ENCODE measurements at places on chromosomes 3 and 15.

- no peaks in the 10 kb centered on the region for H3K36me3 ChIP-seq
- no peaks in the 10 kb centered on the region for H3K4me1 ChIP-seq
- no peak overlapping the region for H3K27ac ChIP-seq
- H3K4me3 ChIP-seq = no peak overlapping the region
- DNase-seq = no peak
- no peaks in the 10 kb centered on the region for H3K27me3 ChIP-seq
Measured at GRCh38 chr3:168870892-168871291, 775.2 kb upstream of the GOLIM4 start.

GRCh38 chr3:47197287-47197686 is 33.4 kb upstream of the SETD2 start:
- no peaks in the 10 kb centered on the region for H3K27me3 ChIP-seq
- H3K36me3 ChIP-seq = no peaks in the 10 kb centered on the region
- H3K4me1 ChIP-seq = no peaks in the 10 kb centered on the region
- H3K4me3 ChIP-seq = no peak overlapping the region
- DNase-seq = no peak

- no peak overlapping the region for H3K27ac ChIP-seq
- H3K36me3 ChIP-seq = no peaks in the 10 kb centered on the region
Measured at GRCh38 chr15:89226359-89227221, 5.2 kb upstream of the RLBP1 start.

DNA sequence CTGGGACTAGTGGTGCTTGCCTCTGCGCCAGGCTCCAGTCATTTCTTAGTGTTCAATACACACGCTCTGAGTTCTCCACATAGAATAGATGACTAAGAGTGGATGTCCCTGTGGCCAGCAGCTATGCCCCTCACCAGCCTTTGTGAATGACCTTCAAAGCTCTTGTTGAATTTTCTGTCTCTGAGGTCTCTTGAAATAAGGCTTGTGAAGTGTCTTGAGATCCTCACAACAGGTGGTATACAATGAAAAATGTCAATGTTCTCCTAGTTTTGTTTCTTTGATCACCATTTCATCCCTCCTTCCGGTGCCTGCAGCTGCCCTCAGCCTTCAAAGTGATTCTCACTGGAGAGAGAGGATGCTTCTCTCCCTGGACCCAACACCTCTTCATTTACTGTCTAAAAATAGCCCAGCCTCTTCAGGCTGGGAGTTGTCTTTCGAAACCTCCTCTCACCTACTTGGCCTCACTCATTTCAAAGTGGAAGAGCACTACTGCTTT is 5.4 kb downstream of the MAPKBP1 start:
- no peak overlapping the region for H3K27ac ChIP-seq
- no peaks in the 10 kb centered on the region for H3K27me3 ChIP-seq
- DNase-seq = no peak
- H3K36me3 ChIP-seq = no peaks in the 10 kb centered on the region
- H3K4me3 ChIP-seq = no peak overlapping the region
- H3K4me1 ChIP-seq = peaks cover 16% of the 10 kb centered on the region

DNA sequence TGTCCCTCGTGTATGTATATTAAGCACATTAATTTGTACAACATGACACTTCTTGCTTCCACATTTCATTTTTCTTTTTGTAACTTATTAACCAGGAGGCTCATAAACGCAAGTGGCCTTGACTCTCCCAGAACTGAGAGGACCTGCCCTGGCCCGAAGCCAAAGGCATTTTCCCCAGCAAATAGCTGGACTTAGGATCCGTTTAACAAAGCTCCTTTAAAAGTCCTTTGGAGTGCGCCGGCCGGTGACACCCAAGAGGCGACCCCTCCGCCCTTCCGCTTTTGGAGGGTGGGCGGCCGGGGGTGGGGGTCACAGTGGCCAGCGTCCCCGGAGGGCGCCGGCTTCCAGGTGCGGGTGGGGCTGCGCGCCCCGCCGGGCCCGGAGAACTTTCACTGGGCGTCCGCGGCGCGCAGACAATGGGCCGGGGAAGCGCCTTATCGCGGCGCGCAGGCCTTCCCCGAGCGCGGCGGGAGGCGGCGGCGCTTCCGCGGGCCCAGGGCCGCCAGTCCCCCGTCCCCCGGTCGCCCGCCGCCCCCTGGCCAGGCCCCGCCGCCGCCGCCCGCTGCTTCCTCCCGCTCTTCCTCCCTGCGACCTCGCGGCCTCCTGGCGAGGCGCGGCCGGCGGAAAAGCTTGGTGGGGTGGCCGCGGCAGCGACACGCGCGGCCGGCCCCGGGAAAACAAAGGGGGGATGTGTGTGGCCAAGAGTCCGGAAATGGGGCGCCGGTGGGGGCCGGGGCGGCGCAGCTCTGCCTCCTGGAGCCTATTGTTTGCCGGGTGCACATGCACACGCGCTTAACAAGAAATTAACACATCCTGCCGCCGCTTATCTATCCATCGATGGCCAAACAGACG is 613.4 kb downstream of the MCTP2 start:
- peak; percentile 77 for DNase-seq
- no peaks in the 10 kb centered on the region for H3K36me3 ChIP-seq
- no peaks in the 10 kb centered on the region for H3K27me3 ChIP-seq
- no peak overlapping the region for H3K27ac ChIP-seq

DNA sequence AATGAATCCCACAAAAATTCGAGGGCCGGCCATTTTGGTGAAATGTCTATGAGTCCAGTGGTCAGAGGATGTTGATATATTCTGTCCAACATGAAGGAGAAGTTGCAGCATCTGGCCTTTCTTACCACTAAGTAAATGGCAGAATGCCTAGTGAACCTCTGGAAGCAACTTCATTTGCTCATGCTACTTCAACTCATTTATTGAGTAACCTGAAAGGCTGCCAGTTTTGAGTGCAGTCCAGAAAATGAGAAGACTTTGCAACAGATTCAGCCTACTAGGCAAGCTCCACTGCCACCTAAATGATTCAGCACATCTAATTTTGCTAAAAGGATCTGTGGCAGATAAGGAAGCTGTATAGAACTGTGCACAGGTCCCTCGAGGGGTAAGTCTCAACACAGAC is 265.0 kb downstream of the OPA1 start:
- DNase-seq = no peak
- H3K4me3 ChIP-seq = no peak overlapping the region

DNA sequence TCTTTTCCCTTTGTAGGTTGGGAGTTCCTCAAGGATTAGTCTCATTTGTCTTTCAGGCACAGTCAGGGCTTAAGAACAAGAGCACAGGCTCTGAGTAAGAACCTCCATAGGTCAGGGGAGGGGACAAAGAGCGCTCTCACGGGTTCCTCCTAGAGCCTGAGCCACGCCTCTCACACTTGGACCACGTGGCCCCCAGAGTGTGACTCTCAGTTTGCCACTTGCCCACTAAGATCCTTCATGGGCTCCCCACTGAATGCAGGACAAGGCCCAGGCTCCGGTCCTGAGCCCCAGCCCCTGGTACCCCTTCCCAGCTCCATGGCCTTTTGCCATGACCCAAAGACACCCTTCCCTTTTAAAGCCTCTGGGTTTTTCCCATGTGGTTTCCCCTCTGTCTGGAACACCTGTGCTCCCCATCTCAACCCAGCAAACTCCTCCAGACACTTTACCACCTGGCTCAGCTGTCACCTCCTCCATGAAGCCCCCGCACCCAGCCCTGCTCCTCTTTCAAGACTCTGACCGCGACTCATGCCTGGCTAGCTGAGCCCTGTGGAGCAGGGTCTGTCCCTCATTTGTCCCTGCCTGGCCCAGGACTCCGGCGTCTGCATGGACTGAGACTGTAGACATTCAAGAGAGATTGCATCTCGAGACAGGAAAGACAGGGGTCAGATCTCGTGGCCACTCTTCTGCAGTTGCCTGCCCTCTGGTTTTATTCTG is 32.7 kb downstream of the IQSEC1 start:
- H3K4me1 ChIP-seq = peaks cover 76% of the 10 kb centered on the region
- H3K27me3 ChIP-seq = peaks cover 6% of the 10 kb centered on the region
- peak; percentile 70 for DNase-seq

Measured in SK-N-SH (cell line).